ENCODE measurements at places on chromosomes 6 and 20. TPM values are rescaled to one million over a fixed set of nuclear protein-coding genes. Genes with fewer than 3 reads are reported as not detected.

DNA sequence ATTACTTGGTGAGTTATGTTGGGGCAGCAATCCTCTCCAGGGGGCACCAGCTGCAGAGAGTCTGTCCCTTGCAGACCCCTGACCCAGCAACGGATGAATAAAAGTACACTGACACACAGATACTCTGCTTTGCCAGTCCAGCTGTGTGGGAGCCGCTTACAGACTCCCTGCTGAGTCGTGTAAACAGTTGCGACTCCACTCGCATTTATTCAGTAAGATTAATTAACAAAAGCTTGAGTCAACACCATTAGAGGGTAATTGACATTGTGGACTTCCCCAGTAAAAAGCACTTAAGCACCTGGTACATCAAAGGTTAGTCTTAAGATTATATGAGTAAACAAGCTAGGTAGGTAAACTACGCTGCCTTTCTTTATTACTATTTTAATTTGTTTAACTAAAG, 92.0 kb upstream of the TMEM181 start:
- no peak for DNase-seq

ANKRD66 gene
- not detected for total RNA-seq

GRCh38 chr6:134596191-134596590, 278.3 kb upstream of the SGK1 start:
- no peak for DNase-seq

DNA sequence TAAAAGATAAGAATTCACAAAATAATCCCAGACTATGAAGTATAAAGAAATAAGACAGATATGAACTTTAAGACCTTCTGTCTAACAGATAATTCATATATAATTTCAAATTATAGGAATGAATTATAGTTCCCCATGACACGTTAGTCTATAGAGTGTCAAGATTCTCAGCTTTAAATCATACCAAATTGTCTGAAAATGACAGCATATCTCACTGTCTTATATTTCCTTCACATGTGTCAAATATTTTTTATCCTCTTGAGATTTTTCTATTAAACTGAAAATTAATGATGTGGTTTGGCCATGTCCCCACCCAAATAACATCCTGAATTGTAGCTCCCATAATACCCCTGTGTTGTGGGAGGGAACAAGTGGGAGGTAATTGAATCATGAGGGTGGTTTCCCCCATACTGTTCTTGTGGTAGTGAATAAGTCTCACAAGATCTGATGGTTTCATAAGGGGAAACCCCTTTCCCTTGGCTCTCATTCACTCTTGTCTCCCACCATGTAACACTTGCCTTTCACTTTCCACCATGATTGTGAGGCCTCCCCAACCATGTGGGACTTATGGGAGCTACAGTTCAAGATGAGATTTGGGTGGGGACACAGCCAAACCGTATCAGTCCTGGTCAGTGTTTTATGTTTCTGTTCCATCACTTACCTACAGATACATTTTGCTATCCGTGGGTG, 825.3 kb upstream of the GJE1 start:
- no peak for DNase-seq

GRCh38 chr6:109820706-109821350, 129.7 kb downstream of the FIG4 start:
- no peak for DNase-seq

- DNase-seq: no peak
Observed at GRCh38 chr20:35279040-35279439, 1.1 kb upstream of the MMP24OS start.

DNA sequence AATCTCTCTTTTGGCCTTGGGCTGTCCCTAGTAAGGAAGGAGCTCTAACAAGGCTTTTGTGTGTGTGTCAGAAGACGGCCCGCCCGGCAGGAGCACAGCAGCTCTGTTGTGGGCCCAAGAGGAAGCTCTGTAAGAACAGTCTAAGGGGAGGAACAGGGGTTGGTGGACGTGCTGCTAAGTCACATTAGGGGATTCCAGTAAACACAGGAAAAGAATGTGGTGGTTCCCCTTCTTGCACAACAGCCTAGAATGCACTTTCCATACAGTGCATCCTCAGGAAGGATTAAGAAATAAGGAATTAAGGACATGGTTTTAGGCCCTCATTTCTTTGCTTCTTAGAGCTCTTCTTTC, 114.5 kb downstream of the RNF144B start:
- no peak for DNase-seq

DNA sequence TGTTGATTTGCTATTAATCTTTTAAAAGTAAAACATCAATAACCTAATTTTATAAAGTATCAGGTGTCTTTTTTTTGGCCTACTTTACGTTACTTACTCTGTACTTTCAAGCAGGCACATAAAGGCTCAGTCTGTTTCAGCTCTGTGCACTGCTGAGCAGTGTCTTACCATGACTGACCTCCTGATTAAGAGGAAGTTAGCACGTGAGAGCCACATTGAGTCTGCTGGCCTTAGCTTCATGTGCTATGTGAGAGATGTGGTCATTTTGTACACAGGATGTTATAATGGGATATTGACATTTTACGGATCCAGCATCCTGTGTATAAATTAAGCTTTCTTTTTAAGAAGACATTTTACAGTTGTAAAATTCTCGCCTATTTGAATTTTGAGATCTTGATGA, 31.9 kb downstream of the ARID1B start:
- no peak for DNase-seq

TMEM200A gene
- total RNA-seq: 3.5 TPM

- no peak for DNase-seq
Observed at GRCh38 chr6:157240059-157240959, 83.0 kb downstream of the TMEM242 start.

- no peak for DNase-seq
Observed at GRCh38 chr6:3310703-3311102, 52.0 kb downstream of the PSMG4 start.

CLIC5 gene
- 10.9 TPM for total RNA-seq

GRCh38 chr20:51890003-51890402, 87.7 kb upstream of the SALL4 start:
- no peak for DNase-seq

DNA sequence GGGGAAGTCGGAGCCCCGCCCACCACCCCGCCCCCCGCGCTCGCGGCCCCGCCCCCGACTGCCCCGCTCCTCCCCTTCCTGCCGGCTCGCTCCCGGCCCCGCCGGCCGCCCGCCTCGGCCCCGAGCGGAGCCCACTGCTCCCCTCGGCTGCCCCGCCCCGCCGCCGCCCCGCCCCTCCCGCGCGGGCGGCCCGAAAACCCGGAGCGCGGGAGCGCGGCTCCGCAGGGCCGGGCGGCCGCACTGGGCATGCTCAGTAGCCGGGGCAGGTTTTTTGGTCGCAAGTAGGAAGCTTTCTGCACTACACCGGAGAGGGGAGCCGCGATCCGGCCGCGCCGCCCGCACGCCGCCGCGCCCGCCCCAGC, at the start of gene CDYL:
TSS of gene CDYL (plus strand) at position 274 of the 362 bp plus-strand sequence. CDS start 380 bp downstream, outside the sequence.
- peak; percentile 96 for DNase-seq

DNA sequence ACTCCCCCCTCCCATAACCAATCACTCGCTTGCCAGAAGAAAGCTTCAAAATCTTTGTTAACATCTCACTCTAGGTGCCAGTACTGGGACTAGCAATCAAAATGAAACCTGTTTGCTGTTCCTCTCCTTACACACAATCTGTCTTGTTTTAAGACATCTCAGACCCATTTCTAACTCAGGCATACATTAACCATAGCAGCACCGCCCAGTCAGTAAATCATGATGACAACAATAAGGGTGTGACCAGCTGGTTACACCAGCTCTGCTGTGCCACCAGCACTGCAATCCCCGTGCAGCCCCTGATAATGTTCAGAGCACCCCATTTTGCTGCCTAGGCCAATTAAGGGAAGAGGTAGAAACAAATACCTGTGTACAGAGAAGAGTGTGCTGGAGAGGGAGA, 185.2 kb upstream of the TAB2 start:
- DNase-seq: no peak

- DNase-seq: no peak
Observed at GRCh38 chr6:67219346-67219745, 1415.7 kb upstream of the ADGRB3 start.

SLC17A9 gene
- total RNA-seq: 7.0 TPM

PREP gene
- total RNA-seq: 39.6 TPM

DNA sequence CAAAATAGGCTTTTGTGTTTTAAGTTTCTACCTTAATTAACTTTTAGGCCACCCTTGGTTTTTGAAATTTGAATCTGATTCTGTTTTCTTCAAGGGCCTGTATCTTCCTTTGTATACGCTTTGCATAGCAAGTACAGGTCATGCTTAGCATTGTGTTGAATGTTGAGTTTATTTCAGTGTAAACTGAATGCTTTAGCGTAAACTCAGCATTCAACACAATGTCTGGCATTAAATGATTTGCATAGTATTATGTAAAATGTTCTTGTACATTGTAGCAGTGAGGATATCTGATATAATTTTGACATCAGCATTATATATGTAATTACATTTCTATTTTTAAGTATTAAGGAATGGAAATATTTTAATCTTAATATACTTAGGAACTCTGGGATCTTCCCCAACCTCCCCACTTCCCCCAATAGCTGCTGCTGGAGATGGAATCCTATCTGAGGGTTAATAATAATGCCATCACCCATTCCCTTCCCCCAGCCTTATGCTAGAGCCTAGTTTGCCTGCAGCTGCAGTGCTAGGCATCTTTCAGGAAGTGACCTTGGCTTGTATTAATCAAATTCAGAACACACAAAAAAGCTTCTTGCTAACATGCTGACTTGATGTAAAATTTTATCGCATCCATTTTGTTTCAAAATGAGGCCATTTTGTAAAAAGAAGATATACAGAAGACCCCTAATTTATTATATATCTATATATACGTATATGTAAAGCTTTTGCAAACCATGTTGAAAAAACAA, 73.1 kb downstream of the NCOA3 start:
- DNase-seq: no peak

DUSP15 gene
- 2.1 TPM for total RNA-seq

Data from endothelial cell (in vitro differentiated cells).